ENCODE measurements at places on chromosomes 2 and 18.

DNA sequence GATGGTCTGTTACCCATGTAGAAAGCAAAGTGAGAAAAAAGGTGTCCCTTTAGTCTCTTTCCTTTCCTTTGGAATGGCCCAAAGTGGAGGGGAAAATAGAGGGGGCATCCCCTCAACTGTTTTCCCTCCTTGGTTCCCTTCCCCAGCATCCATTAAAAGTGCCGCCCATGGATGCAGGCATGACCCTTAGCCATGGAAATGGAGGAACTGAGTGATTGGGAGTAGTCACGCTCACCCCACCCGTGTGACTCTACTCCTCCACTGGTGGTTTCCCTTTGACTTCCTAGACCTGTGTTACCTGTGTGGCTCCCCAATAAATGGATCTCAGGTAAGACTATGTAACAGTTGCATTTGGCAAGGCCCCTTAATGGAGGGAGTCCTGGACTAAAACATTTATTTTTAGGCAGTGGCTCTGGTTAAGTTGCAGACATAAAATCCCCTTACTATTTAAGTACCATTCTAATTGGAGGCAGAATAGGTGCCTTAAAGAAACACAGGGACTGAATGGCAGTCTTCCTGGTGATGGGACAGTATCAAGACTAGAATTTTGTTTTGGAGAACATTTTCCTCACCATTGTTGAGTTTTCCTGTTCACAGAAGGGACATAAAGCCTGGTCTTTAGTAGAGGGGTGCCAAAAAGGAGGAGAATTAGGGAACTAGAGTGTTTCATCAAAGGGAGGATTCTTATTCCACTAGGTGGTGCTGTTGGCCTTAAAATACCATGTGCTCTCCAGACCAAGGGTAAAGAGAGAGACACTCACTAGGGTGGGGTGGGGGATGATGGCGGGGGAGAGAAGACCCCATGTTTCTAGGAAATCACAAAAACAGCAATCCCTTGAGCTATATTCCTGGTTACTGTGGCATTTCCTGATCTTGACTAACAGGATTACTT lies 25.7 kb upstream of the PLA2R1 start:
- DNase-seq: no peak

- DNase-seq: no peak
Observed at GRCh38 chr2:43419876-43420275, 176.0 kb downstream of the THADA start.

- DNase-seq: no peak
Observed at GRCh38 chr2:50724837-50725236, 307.1 kb downstream of the NRXN1 start.

DNA sequence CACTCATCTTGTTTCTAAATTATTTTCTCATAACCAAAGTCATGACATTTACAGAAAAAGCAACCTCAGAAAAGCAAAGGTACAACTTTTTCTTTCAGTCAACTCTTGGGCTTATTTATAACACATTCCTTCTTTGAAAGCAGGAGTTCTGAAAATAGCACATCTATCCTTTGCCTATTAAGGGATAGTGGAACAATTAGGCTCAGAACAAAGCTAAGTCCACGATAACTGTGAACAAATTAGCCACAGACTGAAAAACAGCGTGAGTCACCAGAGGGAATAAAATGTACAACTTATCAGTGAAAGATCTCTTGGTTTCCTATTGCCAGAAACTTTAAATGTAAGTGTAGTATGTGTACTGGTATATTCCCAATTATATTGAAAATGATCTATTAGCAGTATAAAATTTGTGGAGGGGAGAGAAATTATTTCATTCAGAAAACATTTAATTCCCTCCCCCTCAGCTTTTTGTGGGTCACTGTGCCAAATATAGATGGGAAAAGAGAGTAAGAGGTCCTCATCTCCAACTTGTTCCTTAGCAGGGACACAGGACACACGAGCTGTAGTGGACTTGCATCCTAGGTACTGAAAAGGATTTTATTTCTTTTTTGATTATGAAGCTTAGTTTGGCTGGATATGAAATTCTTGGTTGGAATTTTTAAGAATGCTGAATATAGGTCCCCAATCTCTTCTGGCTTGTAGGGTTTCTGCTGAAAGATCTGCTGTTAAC lies 15.4 kb upstream of the MATN3 start:
- DNase-seq: no peak

DNA sequence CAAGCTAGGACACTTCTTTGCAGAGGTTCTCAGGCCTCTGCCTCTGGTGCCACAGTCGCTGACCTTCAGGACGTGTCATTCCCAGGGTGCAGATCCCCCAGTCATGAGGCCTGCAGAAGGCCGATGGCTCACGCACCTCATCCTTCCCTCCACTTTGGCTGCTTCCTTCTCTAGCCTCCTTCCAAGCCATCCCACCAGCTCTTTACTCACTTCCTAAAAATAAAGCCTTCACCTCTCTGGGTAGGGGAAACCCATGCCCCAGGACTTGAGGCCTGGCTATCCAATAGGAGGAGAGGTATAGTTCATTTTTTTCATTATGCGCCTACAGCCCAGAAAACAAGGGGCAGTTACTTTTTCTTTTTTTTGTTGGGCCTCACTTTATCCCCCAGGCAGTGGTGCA lies 91.4 kb downstream of the B3GNT2 start:
- no peak for DNase-seq

- DNase-seq: no peak
Observed at GRCh38 chr2:235897992-235898391, 270.2 kb downstream of the GBX2 start.

DNA sequence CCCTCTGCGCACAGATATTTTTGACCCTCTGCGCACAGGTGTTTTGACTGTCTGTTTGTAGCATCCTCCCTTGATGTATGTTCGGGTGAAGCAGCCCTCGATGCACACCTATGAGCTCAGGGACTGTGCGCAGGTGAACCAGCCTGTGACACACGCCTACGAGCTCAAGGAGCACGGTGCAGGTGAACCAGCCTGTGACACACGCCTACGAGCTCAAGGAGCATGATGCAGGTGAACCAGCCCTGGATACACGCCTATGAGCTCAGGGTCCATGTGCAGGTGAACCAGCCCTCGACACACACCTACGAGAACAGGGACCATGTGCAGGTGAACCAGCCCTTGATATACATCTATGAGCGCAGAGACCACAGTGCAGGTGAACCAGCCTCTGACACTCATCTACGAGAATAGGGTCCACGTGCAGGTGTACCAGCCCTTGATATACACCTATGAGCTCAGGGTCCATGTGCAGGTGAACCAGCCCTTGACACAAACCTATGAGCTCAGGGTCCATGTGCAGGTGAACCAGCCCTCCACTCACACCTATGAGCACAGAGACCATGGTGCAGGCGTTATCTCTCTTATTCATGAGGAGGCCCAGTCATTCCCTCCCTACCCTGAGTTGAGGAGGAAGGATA lies 33.9 kb downstream of the SH3BP4 start:
- DNase-seq: no peak

- DNase-seq: peak; percentile 38
Observed at GRCh38 chr18:63160172-63160995, 159.2 kb downstream of the BCL2 start.

- DNase-seq: peak; percentile 7
Observed at GRCh38 chr18:48831113-48831759, 119.5 kb downstream of the SMAD7 start.

GRCh38 chr2:98778741-98779483 lies 48.0 kb upstream of the MGAT4A start:
- DNase-seq: no peak

GRCh38 chr18:1559563-1559962 lies 654.9 kb downstream of the ADCYAP1 start:
- no peak for DNase-seq

DNA sequence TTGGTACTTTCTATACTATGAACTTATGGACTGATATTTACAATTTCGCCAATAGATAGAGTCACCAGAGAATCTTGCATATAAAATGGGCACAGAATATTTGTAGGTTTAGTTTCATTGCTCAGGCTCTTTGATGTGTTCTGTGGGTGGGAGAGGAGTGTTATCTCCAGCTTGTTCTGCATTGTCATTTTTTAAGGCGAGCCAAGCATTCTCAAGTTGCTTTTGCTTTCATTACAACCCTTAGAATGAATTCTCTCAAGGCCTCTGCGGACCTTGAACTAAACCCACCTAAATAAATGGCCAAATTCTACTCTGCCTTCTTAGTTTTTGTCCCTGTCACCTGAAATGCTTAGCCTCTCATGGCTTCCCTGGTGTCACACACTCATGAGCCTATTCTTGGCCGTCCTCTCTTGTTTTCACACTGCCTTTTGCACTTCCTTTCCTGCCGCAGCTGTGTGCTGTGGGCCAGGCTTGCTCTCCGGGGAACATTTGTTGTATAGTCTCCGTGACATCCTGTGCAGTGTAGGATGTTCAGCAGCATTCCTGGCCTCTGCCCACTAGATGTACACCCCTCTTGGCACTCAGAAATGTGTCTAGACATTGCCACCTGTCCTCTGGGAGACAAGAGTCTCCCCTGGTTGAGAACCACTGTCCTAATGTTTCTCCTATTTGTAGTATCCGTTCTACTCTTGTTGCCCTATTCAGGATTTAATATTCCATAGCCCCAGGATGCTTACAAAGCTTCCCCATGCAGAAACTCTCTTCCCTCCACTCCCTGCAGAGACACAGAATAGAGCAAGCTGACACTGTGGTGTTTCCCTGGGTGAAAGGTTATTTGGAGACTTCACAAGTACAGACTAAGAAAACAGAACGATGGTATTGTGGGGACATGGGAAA lies 255.6 kb downstream of the PTPRM start:
- DNase-seq: no peak
